BJ (cell line): ENCODE measurements at places on chromosomes 6 and 20. TPM values are rescaled to one million over a fixed set of nuclear protein-coding genes. Genes with fewer than 3 reads are reported as not detected.

- peak; percentile 86 for DNase-seq
These were observed 1.1 kb upstream of the SYTL3 start for GRCh38 chr6:158648682-158649131.

DNA sequence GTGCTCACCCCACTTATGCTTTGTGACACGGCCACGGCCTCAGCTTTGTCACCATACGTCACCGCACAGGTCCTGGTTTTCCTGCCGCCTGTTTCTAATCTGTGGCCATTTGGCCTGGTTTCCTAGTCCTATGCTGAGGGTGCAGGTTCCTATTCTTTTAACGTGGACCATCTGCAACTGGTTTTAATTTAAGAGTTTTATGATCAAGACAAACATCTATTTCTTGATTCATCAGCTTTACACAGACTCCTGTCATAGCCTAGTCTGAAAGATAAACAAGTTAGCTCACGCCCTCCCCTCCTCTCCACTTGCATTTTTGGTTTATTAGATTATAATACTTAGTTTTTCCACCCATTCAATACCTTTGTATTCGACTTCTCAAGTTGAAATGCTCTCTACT lies 97.5 kb upstream of the RPS6KA2 start:
- peak; percentile 16 for DNase-seq

GRCh38 chr6:25472306-25472705 lies 179.7 kb upstream of the SCGN start:
- DNase-seq: no peak

GRCh38 chr6:136582711-136583471 lies 32.7 kb upstream of the MAP7 start:
- DNase-seq: peak; percentile 83

DNA sequence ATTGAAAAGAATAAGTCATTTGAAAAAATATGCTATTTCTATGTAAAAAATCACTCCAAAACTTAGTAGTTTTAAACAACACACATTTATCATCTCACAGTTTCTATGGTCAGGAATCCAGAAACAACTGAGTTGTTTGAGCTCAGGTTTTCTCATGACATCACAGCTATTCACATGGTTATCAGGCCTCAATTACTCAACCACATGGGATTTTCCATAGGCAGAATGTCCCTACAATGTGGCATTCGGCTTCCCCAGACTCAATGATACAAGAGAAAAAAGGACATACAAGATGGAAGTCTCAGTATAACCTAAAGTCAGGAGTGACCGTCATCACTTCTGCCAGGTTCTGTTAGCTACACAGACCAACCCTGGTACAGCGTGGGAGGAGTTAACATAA lies 3.4 kb upstream of the SLC35D3 start:
- DNase-seq: no peak

GRCh38 chr6:164412566-164412965 lies 896.8 kb downstream of the C6orf118 start:
- DNase-seq: no peak

DNA sequence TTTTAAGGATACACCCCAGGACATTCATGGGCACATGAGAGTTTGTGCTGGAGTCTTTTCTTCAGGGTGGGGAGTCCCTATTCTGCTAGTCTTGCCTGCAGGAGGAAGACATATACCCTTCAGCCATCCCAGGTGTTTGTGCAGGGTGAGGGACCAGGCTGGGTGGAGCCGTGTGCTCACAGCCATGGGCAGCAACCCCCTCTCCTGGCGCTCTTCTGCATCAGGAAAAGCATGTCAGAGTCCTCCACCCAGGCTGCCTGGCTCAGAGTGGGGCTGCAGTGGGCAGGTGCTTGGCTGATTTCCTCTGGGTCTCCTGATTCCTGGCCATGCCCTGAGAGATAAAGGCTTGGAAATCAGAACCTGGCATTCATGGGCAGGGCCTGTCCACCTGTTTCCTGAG lies 22.7 kb upstream of the MLN start:
- no peak for DNase-seq

DNA sequence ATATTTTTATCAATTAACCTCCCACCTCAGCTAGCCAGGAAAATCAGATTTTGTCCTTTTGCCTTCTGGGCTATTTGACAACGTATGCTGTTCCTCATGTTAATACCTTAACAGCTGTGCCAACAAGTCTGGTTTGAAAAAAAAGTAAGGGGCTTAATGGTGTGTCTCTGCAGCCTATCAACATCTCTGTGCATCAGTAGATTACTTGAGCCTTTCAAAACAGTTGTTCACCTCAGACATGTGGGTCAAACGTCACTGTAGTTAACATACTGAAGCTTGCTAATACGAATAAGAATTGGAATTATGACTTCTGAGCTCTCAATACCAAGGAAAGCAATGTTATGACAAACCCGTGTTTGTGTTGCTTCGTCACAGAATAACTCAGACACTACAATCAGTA lies 23.0 kb downstream of the CEP57L1 start:
- DNase-seq: no peak

DNA sequence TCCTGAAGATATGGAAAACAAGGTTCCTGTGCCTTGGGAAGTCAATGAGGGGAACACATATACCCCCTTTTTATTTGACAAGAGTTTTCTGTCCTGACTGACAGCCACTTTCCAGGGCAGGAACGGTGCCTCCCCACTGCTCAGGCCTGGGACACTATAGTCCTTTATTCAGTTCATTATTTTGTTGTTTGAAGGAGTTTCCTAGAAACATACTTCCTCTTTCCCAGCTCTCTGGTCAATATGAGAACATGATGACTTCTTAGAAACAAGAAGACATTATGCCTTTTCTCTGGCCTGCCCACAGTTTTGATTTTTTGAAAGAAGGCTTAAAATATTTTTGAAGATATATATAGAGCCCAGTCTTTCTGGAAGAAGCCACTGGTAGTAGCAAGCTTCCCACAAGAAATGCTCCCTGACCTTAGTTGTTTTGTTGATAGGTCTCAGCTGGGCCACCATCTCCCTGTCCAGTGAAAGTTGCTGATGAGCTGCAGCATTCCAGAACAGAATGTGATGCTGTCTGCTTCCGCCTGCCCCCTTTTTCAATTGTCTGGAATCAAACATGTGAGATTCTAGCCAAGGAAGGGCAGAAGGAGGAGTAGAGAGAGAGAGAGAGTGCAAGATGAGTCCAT lies 350.0 kb upstream of the PRND start:
- DNase-seq: no peak

DNA sequence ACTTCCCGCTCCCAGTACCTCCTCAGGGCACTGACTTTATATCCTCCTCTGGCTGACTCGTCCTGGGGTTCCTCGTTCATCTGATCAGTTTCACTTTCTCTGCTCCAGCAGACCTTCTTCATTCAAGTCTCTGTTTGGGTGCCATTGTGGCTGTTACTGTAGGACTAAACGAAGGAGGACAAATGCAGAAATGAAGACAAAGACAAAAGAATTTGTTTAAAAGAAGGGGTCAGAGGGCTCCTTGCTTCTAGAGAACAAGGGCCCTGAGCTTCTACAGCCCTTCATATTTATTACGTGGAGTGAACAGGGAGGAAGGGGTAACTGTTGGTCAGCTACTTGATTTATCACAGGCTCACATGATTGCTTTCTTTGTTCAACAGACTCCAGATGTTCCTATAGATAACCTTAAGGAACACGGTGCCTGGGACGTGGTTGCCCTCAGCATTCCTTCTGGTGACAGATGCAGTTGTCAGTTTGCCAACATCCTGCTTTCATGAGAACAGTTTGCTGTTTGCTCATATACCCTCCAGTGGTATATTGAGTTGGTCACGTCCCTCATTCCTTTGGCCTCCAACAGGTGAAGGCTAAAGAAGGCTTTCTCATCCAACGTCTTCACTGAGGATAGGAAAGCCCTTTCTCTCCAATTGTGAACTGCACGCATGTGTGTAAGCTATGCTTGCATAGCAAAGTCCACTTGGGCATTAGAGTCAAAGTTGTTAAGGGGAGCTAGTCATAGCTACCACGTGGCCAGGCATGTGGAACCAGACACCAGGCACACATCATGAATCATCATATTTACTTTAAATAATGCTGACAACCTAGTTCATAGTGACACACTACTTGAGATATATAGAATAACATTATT lies 69.1 kb upstream of the BTN3A2 start:
- DNase-seq: no peak

- DNase-seq: no peak
These were observed 5.3 kb upstream of the IP6K3 start for GRCh38 chr6:33751771-33752645.

DNA sequence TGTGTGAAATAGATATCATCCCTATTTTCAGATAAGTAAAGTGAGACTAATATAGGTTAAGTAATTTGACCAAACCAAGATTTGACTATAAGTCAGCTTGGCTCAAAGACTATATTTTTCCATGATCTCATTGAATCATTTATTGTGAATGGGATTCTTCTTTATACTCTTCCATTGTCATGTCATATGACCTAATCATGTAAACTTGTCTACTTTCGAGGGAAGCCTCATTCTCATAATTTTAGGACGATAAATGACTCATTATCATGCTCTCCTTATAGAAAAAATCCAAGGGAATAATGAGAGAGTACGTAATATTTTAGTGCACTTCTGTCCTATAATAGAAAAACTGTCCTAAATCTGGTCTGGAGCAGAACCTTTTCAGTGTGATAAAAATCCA lies 40.9 kb upstream of the CCN6 start:
- no peak for DNase-seq

- DNase-seq: no peak
These were observed 32.6 kb upstream of the STX16 start for GRCh38 chr20:58618351-58619076.

DNA sequence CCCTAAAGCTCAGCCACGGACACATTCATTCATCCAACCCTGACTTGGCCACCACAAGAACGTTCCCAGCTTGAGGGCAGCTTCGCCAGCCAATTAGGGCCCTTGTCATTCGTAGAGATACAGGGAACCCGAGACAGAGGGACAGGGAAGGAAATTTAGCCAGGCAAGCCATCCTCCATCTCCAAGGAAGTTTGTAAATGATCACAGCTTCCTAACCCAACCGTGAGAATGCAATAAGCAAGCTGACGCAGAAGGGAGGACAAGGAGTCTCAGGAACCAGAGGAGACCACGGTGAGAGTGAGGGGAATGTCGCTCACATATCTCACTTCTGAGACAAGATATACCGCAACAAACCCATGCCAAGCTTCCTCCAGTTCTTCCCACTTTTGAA lies 1.4 kb downstream of the TRAM2 start:
- no peak for DNase-seq

- no peak for DNase-seq
These were observed 143.7 kb upstream of the SLC22A16 start for GRCh38 chr6:110620065-110620464.

- no peak for DNase-seq
These were observed 10.5 kb downstream of the FAM120B start for GRCh38 chr6:170317076-170317475.

DNA sequence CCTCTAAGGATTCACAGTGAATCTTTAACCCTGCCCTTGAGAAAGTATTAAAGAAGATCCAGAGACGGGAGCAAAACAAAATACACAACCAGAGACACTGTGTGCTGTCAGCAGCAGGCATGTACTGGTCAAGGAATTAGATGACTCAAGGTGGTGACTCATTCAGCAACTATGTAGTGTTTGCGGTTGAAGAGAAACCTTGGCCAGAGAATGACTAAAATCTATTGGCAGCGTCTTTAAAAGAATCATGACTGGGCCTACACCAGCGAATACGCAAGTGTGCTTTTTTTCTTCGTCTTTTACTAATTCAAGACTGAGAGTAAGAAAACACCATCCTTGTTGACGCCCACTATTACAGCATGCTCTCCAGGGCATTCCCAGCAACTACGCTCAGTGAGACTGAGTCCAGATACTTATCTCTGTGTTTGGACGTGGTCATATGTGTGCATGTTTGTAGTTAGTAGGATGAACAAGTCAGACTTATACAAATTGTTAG lies 72.4 kb upstream of the BACH2 start:
- DNase-seq: peak; percentile 100

DNA sequence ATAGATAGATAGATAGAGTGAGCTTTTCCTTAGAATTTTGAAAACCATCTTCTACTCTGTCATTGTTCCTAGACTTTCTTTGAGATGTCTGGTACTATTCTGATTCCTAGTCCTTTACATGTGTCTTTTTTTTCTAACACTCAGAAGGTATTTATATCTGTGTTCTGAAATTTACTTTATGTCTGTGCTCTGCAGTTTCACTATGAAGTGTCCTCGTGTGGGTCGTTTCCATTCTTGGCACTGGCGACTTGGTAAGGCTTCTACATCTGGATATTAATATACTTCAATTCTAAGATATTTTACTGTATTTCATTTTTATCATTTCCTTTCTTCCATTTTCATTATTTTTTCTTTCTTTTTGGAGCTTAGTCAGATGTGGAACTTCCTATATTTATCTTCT lies 87.0 kb downstream of the FHL5 start:
- no peak for DNase-seq

GRCh38 chr6:41072836-41073202 lies at the start of gene NFYA:
Gene NFYA, plus strand, starts transcription at chr6:41072974. Its CDS starts 6,116 bp downstream, at chr6:41079090.
- no peak for DNase-seq

DNA sequence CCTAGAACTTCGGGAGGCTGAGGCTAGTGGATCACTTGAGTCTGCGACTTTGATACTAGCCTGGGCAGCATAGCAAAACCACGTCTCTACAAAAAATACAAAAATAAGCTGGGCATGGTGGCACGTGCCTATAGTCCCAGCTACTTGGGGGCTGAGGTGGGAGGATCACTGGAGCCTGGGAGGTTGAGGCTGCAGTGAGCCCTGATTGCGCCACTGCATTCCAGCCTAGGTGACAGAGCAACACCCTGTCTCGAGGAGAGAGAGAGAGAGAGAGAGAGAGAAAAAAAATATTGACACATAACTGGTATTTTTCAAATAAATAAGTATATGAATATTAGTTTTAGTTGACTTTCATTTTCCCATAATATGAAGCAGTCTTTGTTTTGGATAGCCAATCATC lies 222.2 kb downstream of the BTBD9 start:
- no peak for DNase-seq

Gene HAO1
- polyA plus RNA-seq: not detected in 2 replicates

Gene MBOAT1
- 2.7 and 3.0 TPM in 2 replicates for polyA plus RNA-seq

Gene LY6G6C
- not detected in 2 replicates for polyA plus RNA-seq

Gene CEP162
- polyA plus RNA-seq: 0.75 and 2.2 TPM in 2 replicates

Gene TRIM40
- not detected in 2 replicates for polyA plus RNA-seq

Gene OPRL1
- 0.66 and 0.97 TPM in 2 replicates for polyA plus RNA-seq

Gene TRERF1
- polyA plus RNA-seq: 2.7 and 3.5 TPM in 2 replicates

Gene SYNDIG1
- polyA plus RNA-seq: 1.0 and 1.7 TPM in 2 replicates

Gene BMP5
- not detected in 2 replicates for polyA plus RNA-seq

Gene PPP1R16B
- polyA plus RNA-seq: not detected in 2 replicates

Gene TLDC2
- 0.37 and 0.54 TPM in 2 replicates for polyA plus RNA-seq

Gene ASIP
- not detected in 2 replicates for polyA plus RNA-seq
